Pancreas (tissue), 10 donors: ENCODE measurements at places on chromosomes 6 and 20.

DNA sequence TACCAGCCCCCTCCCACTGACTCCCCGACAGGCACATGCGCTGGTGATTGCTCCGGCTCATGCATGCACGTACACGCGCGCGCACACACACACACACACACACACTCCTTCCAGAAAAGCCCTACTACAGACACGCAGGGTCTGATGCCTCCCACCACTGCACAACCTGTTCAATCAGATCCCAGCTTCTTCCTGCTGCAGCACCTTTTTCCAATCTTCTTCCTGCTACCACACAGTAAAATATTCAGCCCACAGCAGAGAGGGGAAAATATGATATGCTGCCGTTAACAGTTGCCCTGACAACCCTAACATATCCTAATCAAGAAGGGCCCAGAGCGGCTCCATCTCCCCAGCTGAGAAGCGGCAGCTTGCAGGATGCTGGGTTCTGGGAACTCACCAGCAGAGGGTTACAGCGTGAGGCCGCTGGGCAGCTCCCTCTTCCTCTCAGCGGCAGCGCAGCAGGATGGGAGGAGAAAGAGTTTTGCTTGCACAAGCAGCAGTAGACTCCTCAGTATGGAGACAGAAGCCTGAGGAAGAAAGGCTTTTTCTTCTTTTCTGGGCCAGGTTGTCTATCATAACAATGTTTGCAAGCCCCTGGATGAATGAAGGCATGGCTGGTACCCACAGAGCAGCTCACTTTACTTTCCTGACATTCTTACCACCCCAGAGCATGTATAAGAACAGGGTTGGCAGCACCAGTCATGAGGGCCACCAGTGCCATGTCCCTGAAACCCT is 23.9 kb downstream of the MAP7 start:
- peak; percentile 29 for DNase-seq

DNA sequence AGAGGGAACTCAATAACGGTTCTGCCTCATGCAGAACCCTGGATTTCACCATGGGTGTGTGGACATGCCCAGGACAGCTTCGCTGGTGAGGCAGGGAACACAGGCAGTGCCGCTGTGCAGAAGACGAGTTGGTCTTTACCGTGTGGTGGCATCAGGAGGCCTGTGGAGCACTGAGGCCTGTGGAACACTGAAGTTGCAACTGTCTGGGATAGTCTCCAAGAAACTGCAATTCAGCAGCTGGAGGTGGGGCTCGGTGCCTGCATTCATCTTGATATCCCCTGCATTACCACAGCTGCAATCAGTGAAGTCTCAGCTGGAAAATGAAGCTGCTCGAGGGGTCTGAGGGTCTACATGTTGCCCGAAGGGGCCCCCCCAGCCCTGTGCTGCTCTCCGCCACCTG is 202.4 kb upstream of the CDH4 start:
- no peak for DNase-seq

GRCh38 chr20:49247792-49248191 is 28.6 kb downstream of the DDX27 start:
- no peak for DNase-seq

GRCh38 chr20:32680544-32681174 is 6.9 kb upstream of the C20orf203 start:
- no peak for DNase-seq

DNA sequence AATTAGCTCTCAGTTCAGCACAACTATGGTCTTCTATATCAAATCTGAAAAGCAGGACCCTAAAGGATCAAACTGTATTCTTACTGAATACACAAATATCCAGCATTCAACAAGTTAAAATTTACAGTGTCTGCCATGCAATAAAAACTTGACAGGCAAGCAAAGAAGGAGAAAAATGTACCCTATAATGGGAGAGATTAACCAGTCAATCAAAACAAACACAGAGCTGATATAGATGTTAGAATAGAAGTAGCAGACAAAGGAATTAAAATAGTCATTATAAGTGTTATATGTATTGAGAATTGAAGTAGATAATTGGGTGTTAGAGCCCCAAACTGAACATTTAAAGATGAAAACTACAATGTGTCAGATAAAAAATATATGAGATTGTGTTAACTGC is 914.9 kb downstream of the EPHA7 start:
- DNase-seq: no peak

- no peak for DNase-seq
These were observed 93.4 kb downstream of the ANKS1A start for GRCh38 chr6:34982424-34982852.

GRCh38 chr20:40512994-40513393 is 176.0 kb downstream of the MAFB start:
- no peak for DNase-seq
